ENCODE measurements at places on chromosomes 1 and 21.

DNA sequence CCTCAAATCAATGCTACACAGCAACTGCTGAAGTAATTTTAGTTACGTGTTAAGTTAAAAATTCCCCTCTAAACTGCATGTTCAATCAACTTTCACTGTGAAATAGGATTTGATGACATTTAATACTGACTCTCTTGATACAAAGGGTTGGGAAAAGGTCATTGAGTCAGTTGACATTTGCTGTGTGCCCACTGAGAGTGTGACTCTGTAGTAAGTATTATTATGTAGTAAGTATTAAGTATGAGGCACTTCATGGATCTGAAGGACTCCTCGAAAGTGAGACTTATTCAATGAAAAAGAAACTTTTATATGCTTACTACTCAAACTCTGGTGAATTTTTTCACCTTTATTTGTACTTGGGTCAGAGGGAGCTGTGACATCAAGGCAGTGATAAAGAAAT lies 83.1 kb upstream of the S1PR1 start:
- DNase-seq = no peak

- no peak for DNase-seq
Measured at GRCh38 chr21:44345495-44345894, 6.3 kb upstream of the CFAP410 start.

GRCh38 chr1:24418898-24419628 lies 3.5 kb downstream of the NIPAL3 start:
- DNase-seq = peak; percentile 67

DNA sequence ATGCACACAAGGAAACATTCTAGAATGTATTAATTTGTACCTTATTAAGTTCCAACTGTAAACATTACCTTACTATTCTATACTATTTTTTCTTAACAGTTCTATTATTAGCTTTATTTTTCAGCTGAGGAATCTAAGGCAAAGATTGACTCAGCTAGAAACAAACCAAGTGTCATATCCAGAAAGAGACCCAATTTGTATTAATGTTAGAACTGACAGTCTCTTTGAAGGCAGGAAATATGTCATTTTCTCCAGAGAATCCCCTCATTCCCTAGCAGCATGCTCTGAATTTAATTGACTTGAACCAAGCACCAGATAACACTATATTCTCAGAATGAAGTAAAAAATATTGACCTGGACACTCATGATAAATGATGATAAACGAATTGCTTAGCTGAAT lies 81.4 kb upstream of the PLPPR5 start:
- DNase-seq = no peak

DNA sequence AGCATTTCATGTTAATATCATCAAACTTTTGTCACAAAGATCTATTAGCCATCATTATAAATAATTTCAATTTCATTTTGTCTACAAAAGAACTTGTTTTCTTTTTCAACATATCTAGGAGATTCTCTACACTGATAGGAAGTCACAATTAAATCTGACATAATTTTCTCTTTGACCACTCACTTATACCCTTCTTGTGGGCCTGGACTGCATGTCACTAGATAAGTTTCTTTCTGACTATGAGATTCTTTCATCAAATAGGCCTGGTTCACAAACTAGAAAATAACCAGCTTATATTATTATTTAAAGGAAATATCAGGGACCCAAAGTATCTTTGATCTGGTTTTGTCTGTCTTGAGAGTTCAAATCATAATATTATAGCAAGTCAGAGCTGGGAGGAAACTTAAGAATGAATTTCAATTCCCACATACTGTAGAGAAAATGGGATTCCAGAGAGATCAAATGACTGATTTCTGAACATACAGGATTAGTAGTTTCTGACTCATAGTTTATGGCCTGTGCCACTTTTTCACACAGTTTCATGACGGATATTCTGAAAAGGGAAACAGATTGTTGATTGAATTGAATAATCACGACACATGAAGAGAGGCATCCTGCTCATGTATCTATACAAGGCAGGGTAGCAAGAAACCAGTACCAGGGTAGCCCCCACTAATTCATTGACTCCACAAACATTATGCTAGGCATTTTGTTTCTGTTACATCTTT lies 355.8 kb downstream of the GPATCH2 start:
- no peak for DNase-seq

- DNase-seq = no peak
Measured at GRCh38 chr1:25522031-25522655, 21.3 kb upstream of the LDLRAP1 start.

GRCh38 chr1:82143108-82143833 lies 342.5 kb downstream of the ADGRL2 start:
- DNase-seq = no peak
